Activated gamma-delta T cell treated with Interleukin-2 at 50 U/mL for 16 hours (primary cell): ENCODE measurements at places on chromosomes 3 and 15.

DNA sequence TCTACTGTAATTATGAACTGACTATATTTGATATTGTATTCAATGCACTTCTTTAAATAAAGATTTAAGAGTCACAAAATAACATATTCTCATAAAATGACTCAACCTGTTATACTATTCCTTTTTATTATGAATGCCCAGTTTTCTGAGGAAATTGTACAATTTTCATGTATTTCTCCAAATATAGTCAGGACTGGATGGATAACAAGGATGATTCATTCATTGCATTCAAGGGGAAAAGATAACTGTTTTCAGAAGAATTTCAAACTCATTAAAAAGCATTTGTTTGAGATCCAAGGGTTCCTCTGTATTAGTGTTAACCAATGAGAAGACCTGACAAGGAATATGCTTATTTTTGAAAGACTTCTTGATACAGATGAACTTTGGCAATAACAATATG, 163.7 kb downstream of the MEIS2 start:
- DNase-seq, result no peak

DNA sequence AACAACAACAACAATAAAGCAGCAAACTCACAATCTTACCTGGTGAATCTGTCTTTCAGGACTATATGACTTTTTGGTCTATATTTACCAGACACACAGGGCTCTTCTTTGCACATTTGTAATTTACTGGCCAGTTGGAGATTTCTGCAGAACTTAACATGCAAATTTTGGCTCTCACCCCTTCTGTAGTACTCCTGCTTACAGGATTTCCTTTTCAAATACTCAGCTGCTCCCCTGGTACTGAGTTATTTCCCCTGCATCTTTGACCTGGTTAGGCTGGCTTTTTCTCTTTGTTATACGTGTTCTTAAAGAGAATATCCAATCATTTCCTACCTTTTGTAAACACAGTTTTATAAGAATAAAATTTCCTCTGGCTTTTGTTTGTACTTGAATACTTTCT, 228.0 kb downstream of the MBNL1 start:
- no peak for DNase-seq

DNA sequence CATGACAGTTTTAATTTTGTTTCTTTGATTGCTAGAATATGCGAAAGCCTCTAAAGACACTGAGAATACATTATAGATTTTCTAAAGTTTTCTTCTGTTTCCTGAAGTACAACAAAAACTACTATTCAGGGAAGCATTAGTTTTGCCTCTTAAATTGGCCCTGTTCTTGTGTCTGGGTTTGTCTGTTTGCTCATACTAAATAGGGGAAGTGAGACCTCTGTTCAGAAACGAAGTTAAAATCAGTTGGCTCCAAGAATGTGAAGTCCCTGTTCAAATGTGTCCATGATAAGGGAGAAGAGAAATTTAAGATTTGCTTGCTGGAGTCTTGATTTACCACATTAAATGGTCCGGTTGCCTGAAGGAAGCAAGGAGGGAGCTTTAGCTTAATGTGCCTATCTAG, 327.3 kb upstream of the GBE1 start:
- no peak for DNase-seq

GRCh38 chr3:150911771-150912170, 6.5 kb upstream of the MINDY4B start:
- no peak for DNase-seq

GRCh38 chr3:149792452-149793270, at the start of gene ANKUB1:
TSS of gene ANKUB1 (minus strand) at chr3:149792554. CDS start at chr3:149792366, 188 bp downstream.
- DNase-seq, result no peak

- DNase-seq, result no peak
Measured at GRCh38 chr15:78415284-78415683, 22.7 kb upstream of the IREB2 start.

GRCh38 chr15:89812011-89812846, 2.4 kb downstream of the ANPEP start:
- no peak for DNase-seq

- DNase-seq, result no peak
Measured at GRCh38 chr15:68201879-68202261, 3.3 kb downstream of the CALML4 start.

DNA sequence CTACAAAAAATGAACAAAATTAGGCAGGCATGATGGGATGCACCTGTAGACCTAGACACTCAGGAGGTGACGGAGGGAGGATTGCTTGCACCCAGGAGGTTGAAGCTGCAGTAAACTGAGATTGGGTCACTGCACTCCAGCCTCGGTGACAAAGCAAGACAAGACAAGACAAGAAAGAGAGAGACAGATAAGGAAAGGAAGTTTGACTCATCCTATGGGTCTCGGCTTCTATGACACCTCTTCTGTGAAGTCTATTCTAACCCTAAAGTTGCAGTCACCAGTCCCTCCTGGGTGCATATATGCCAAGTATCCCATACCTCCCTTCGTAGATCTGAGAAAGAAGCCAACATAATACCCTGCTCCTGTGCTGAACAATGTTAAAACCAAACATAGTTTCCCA, 7.9 kb upstream of the ZMAT3 start:
- no peak for DNase-seq

GRCh38 chr3:126848991-126849390, 133.9 kb upstream of the PLXNA1 start:
- no peak for DNase-seq

- no peak for DNase-seq
Measured at GRCh38 chr3:103446953-103447629, 1012.3 kb downstream of the ZPLD1 start.

DNA sequence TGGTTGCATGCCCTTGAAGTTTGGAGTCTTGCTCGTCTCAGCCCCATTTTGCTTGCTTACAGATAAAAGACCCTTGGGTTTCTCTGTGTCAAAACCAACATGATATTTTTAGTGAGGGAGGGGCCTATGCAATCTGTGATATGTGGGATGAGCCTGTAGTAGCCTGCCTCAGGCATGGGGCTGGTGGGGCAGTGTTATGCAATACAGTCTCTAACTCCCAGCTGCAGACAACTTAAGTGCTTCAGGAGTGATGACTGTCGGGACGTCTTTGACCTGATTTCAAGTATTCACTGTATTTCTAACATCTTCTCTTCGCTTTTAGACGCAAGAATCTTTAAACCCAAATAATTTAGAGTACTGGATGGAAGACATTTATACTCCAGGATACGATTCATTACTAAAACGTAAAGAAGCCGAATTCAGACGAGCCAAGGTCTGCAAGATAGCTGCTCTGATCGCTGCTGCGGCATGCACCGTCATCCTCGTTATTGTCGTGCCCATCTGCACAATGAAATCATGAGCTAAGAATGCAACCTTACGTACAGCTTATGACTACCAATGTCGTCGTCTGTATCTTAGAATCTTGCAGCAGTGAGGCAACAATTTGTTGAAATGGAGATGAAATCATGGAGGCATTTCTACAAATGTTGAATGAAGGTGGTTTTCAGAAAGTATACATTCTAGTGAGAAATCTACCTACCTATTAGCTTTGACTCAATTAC, 35.9 kb downstream of the MINAR1 start:
- no peak for DNase-seq

GRCh38 chr3:10421996-10422395, 83.4 kb downstream of the ATP2B2 start:
- DNase-seq, result no peak

DNA sequence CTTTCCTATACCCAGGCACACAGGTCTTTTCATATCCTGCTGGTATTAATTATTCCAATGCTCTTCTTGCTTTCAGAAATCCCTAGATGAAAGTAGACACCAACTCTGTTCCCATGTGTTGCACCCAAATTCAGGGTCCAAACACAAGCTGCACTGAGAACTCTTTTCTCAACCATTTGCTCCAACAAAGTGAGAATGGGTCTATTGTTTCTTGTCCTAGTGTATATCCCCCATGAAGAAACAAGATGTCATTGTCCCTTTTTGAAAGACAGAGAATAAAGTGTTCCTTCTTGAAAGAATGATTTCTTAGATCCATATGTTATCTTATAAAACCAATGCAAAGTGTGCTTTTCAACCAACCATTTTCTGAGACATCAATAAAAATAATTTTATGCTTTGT, 353.7 kb downstream of the CNTN6 start:
- DNase-seq, result no peak

GRCh38 chr3:196726788-196727675, 12.6 kb upstream of the PAK2 start:
- no peak for DNase-seq

- DNase-seq, result no peak
Measured at GRCh38 chr3:158121295-158121694, 11.4 kb downstream of the RSRC1 start.

DNA sequence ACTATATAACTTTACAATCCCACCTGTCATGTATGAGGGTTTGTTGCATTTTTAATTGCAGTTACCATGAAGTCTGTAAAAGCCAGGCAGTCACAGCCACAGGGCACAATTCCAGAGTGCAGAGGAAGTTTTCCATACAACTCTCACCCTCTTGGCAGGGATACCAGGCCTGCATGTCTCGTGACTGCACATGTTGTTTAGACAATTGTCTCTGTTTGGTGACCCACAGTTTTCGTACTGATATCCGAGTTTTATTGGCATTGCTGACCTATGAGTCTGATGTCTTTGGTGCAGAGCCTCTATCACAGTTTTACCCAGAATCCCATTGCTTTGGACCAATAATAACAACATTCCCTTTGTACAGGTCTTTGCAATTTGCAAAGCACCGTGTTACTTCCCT, 24.9 kb upstream of the MYZAP start:
- no peak for DNase-seq

DNA sequence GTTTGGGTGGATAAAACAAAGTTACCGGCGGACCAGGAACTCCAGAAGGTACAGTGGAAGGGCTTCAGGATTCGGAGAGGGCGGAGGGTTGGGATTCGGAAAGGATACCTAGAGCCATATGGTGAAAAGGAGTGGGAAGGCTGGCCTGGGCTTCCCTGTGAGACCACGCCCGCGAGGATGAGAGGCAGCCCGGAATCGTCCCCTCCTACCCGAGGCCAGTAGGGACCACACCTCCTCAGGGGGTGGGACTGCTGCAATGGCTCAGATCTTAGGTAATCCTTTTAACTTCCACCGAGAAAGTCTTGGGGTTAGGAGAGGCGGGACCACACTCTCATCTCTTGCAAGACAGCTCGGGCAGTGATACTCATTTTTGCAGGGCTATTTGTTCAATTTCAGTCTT, 511.3 kb downstream of the OCA2 start:
- DNase-seq, result no peak

DNA sequence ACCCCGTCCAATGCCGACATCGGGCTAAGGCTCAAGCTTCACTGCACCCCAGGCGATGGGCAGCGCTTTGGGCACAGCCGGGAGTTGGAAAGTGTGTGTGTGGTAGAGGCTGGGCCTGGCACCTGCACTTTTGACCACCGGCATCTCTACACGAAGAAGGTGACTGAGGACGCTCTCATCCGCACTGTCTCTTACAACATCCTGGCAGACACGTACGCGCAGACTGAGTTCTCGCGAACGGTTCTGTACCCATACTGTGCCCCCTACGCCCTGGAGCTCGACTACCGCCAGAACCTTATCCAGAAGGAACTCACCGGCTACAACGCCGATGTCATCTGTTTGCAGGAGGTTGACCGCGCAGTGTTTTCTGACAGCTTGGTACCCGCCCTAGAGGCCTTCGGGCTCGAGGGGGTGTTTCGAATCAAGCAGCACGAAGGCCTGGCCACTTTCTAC, 1.0 kb downstream of the PDE12 start:
- peak; percentile 26 for DNase-seq

DNA sequence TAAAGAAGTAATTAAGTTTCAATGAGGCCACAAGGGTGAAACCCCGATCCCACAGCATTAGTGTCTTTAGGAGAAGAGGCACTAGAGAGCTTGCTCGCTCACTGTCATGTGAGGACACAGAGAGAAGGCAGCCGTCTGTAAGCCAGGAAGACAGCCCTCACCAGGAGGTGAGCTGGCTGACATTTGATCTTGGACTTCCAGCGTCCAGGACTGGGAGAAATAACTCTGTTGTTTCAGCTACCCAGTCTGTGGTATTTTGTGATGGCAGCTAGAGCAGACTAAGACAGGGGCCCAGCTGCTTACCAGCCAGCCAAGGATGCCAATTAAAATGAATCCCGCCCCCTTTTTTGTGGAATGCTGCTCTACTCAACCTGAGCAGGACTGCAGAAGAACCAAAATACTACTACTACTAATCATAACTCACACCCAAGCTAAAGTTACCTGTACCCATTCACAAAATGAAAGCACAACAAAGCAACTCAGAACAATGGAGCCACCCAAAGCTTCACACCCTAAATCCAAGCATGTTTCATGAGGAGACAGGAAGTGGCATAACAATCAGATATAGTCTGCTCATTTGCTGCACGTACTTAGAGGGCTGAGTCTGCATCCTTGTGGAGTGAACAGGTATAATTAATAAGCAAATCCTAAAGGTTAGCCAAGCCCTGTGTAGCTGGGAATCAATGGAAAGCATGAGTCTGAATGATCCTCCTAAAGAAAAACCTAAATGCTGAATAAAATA, 35.6 kb upstream of the RHCG start:
- DNase-seq, result no peak

- DNase-seq, result peak; percentile 67
Measured at GRCh38 chr15:74635228-74635627, 19.6 kb downstream of the CLK3 start.

DNA sequence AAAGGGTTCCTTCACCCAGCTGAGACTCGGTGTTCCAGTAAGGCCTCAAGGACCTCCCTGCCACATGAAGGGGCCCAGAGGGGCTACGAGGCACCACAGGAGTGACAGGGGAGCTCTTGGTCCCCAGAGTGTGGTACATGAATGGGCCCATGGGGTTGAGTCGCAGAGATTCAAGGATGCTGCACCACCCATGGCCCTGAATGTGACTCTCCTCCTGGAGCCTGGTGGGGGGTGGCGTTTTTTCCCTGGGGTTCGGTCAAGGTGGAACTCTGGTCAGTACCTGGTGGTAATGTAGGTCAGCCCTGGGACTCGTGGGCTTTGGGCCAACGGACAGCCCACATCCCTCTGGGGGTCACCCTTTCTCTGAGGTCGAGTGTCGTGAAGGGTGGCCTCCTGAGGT, 204.0 kb downstream of the UBE3A start:
- no peak for DNase-seq

DNA sequence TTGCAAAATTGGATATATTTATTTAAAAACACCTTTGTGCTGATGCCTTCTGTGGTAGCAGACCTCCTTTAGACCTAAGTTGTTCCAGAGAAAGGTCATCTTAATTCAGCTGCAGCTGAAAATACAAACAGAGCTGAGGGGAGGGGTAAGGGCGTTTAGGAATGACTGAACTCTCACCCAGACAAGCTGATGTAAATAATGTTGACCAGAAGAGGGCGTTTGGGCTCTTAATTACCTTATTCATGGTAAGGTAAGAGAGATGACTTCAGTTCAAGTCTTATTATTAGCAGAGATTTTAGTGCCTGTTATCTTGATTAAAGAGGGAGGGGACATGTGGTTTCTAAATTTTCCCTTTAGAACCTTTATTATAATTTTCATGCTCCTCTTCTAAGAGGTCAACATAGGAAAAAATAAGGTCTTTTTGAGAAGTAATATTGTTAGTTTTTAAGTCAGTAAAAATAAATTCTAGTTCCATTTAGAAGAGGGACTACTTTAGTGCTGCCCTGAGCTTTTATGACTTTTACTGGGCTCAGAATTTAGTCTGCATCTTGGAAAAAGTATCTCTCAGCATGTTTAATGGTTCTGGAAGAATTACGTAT, 46.3 kb downstream of the GPR171 start:
- peak; percentile 26 for DNase-seq

GRCh38 chr3:169429328-169429727, 234.2 kb downstream of the MECOM start:
- DNase-seq, result no peak
